Transverse colon (tissue), 4 donors: ENCODE measurements at places on chromosomes 3 and 15. TPM values are rescaled to one million over a fixed set of nuclear protein-coding genes. Genes with fewer than 3 reads are reported as not detected.
A peak's percentile ranks its signal among the peaks of the same experiment; 100 is the strongest.

Gene ZNF660
- total RNA-seq, result not detected

DNA sequence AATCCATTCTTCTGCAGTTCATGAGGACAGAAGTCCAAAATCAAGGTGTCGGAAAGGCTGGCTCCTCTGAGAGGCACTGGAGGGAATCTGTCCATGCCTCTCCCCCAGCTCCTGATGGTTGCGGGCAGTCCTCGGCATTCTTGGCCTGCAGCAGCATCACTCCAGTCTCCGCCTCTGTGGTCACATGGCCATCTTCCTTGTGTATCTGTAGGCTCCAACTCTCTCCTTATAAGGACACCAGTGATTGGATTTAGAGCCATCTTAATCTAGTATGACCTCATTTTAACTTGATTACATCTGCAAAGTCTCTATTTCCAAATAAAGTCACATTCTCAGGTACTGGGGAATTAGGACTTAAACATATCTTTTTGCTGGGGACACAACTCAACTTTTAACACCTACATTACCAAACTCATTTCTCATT, 56.0 kb upstream of the FLNB start:
- no peak for DNase-seq

DNA sequence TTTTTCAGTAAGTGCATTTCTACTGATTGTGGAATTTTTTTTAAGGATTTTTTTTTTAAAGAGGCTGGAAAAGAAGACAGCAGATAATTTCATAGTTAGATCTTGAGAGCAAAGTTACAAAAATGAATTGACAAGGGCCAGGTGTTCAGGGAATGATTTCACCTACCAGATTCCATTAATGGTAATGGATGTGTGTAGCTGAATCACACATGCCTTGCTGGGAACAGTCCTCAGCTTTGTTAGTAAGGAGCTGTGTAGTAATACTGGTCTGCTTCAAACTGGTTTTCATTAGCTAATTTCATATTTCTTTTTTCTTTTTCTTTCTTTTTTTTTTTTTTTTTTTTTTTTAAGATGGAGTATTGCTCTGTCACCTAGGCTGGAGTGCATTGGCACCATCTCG, 16.0 kb downstream of the NR1D2 start:
- DNase-seq, result no peak

- DNase-seq, result no peak
Measured at GRCh38 chr3:13301286-13301987, 118.7 kb downstream of the NUP210 start.

DNA sequence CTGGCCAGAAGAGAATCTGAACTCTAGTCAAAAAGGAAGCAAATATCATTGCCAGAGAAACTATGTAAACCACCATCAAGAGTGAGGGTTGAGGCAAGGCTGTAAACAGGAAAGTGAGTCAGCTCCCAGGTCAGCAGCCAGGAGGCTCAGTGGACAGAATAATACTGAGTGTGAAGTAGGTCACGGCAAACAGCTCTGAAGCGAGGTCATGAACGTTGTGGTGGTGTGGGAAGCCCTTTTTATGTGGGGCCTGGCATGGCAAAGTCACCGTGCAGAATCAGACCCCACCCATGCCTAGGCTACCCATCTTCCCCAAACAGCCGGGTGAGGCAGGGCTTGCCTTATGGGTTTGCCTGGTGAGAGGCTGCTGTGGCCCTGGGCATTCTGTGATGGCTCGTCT, 43.9 kb downstream of the THBS1 start:
- DNase-seq, result peak; percentile 74

DNA sequence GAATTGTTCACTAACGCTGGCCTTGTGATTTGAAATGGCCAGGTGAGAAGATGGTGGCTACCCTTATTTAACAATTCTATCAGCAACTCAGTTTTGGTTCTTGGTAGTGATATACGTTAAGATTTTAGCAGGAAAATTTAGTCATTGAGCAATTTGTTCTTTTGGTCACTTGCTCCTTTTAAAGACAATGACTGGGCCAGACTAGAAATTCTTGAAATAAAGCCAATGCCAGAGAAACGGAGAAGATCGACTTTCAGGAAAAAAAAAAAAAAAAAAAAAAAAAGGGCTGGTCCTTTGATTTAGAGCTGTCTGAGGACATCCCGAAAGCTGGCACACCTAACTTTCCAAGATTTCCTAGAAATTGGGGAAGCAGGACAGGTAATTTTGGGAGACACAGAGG, 178.5 kb downstream of the FNDC3B start:
- DNase-seq, result no peak

DNA sequence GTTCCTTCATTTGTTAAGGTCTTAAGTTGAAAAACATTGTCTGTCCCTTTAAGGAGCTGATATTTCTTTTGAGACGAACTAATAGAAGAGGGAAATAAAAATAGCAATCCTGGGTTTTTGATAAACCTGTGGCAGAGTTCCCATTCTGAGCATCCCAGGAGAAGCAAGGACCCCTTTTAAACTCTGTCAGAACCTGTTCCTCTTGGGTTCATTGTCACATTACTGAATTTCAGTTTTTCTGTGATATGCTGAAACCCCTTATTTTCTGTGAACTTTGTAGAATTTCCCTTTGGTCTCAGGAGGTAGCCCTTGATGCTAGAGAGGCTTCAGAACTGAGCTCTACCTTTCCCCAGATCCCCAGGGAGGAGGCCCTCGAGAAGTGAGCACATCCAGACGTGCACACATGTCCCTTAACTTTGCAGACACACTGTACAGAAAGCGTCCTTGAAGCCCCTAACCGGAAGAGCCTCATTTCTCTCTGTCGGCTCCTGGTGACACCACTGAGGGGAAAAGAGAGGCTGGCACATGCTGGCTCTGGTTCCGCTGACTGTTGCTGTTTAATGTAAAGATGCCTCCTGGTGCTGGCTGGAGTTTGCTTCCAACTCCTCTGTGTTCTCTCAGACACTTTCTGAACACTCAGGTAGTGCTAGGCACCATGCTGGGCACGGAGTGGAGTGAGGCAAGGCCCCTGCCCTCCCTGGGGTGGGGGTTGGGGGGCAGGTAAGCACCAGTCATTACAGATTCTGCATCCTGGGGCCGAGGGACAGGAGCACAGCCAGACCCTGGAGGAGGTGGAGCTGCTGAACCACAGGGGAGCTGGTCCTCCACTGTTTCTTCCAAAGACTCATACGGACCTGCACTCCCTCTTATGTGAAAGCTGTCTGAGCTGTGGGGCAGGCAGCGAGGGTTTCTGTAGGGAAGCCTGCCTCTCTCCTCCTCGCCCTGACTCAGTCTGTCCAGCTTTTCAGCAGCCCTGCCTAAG, 77.5 kb downstream of the CHDH start:
- no peak for DNase-seq

- no peak for DNase-seq
Measured at GRCh38 chr15:62895905-62896316, 146.6 kb upstream of the TPM1 start.

GRCh38 chr3:38151667-38152265, 13.3 kb downstream of the MYD88 start:
- DNase-seq, result no peak

- no peak for DNase-seq
Measured at GRCh38 chr3:525415-525814, 328.9 kb downstream of the CHL1 start.

Gene CCNB2
- total RNA-seq, result 1.9 TPM

DNA sequence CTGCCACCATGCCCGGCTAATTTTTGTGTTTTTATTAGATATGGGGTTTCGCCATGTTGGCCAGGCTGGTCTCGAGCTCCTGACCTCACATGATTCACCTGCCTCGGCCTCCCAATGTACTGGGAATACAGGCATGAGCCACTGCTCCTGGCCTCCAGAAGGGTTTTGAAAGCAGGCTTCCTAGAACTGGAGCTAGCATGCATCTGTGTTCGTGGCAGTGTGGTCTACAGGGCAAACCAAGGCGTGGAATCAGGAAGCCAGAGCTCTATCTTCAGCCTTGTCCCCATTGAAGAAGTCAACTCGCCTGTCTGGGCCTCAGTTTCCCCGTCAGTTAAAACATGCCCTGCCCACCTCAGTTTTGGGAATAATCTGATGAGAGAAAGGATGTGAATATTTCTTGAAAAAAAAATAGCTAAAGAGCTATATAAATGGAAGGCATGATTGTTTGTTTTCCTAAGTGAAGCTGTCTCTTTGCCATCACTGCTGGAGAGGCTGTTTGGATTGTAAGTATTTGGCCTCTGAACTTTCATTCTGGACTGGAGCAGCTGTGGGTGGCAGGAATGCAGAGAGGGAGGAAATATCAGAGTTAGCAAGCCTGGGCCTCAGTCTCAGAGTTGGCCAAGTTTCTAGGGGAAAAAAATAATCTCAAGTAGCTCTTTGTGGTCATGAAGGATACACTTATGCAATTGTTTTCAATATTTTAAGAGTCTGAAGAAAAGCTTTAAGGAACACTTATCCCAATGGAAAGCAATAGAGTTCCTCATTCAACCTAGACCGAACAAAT, 36.5 kb upstream of the UACA start:
- DNase-seq, result no peak

Gene SLC24A5
- not detected for total RNA-seq

DNA sequence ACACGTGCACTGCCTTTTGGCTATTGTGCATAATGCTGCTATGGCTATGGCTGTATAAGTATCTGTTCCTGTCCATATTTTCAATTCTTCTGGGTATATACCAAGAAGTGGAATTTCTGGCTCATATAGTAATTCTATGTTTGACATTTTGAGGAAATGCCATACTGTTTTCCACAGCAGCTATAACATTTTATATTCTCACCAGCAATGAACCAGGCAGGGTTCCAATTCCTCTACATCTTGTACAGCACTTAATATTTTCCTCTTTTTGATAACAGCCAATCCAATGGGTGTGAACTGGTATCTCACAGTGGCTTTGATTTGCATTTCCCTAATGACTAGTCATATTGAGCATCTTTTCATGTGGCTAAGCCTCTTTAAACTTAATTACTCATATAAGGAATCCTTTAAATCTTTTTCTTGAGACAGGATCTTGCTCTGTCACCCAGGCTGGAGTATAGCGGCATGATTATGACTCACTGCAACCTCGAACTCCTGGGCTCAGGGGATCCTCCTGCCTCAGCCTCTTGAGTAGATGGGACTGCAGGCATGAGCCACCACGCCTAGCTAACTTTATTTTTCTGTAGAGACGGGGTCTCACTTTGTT, 38.1 kb upstream of the IGDCC4 start:
- DNase-seq, result no peak

Gene FBXO40
- not detected for total RNA-seq

DNA sequence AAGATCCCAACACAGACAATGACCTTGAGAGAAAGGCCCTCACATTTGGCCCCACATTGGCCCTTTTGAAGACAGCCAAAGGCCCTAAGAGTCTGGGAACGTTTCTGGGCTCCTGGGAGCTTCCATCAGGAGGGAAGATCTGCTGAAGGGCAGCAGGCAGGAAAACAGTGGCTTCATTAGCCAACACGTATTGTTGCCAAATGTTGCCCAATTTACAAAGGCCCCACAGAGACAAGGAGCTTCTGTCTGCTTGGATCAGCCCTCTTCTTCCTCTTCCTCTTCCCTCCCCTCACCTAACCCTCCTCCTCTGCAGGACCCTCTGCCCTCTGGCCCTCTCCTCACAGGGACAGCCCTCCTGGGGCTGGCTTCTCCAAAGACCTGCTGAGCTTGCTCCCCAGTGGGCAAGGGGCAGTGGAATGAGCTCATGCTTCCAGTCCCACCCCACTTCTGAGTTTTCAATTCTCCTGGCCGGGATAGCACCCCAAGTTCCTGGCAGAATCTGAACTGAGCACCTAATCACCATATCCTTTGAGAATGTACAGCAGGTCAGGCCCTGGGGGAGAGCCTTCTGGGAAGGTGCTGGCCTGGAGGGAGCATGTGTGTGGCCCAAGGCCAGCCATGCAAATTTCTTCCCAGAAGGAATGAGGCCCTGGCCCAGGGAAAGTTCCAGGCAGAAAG, 5.1 kb upstream of the LTF start:
- no peak for DNase-seq

DNA sequence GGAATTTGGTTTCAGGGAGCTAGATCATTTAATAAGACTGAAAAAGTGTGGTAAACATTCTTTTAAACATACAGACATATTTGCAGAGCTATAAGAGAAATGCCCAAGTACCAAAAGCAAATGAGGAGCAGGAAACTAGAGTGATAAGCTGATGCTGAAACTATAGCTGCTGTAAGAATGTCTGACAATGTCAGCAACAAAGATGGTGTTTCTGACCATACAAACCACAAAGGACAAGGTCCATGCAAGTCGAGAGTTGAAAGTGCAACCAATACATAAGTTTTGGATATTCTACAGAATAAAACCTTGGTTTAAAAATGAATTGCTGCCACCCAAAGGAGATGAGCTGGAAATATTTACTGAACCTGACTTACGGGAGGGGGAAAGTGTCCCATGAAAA, 610.2 kb downstream of the TBL1XR1 start:
- no peak for DNase-seq

DNA sequence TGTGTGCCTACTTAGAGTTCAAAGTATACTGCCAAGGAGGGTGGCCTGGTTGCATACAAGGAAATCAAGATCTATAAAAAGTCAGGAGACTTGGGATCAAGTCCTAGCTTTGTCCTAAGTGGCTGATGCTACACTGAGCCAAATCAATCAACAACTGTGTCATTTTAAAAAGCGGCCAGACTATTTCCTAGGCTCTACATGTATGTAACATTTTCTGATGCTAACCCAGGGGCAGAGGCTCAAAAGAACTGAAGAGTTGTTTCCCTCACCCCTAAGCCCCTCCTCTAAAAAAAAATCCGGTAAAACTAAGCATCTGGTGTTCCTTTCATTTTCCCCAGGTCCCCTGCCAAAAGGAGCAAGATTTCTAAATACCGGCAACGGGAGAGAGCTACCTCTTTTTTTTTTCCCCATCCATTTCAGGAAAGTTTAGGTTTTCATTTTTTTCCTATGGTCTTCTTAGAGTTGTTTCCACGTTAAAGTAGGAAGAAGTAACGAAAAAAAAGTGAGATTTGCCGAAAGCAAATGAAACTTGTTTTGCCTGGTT, 18.8 kb upstream of the CHD2 start:
- no peak for DNase-seq

Gene C3orf85
- 1.5 TPM for total RNA-seq
